NCI-H1694 (cell line): ENCODE measurements at places on chromosomes 1 and 21.

- no peak for DNase-seq
Observed at GRCh38 chr1:239263801-239264200, 122.6 kb upstream of the CHRM3 start.

- no peak for DNase-seq
Observed at GRCh38 chr1:193937308-193937707, 750.9 kb upstream of the B3GALT2 start.

DNA sequence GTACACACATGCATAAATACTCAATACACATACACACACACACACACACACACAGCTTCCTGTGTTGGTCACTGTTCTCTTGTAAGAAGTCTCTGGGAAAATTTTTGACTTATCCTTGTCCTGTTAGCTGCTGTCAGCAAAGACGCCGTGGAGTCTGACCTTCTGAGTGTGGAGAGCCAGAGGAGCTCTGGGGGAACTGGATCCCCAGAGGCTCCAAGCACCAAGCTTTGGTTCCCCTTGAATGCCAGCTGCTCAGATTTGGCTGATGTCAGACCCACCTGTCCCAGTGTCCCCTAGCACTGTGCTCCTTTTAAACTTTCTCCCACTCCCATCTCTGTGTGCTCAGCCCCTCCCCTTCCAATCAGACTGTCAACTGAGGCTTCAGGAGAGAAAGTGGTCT lies 319.1 kb downstream of the CAMTA1 start:
- DNase-seq: no peak

DNA sequence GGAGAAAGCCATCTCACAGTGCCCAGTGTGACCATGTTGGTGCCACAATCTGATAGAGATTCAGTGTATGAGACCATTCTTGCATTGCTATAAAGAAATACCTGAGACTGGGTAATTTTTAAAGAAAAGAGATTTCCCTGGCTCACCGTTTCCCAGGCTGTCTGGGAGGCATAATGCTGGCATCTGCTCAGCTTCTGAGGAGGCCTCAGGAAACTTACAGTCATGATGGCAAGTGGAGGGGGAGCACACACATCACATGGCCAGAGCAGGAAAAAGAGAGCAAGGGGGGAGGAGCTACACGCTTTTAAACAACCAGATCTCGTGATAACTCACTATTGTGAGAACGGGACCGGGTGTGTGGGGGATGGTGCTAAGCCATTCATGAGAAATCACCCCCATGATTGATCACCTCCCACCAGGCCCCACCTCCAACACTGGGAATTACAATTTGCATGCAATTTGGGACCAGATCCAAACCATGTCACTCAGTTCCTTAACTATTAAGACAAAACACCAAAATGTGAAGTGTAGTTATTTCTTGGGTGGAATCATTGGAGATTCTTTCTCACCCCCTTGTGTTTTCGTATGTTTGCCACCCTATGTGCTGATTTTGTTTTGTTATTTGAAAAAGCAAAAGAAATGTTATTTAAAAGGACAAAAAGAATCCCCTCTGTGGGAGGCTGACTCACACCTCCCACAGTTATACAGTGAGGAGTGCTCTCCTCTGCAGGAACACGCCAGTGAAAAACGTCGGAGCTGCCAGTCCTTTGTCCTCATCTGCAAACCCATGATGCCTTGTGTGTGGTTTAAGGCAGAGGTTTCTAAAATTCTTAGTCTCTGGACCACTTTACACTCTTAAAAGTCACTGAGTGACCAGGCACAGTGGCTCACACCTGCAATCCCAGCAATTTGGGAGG lies 46.9 kb upstream of the IFNLR1 start:
- DNase-seq: no peak

- no peak for DNase-seq
Observed at GRCh38 chr21:39637197-39637970, 24.6 kb downstream of the B3GALT5 start.

- DNase-seq: no peak
Observed at GRCh38 chr1:22629886-22630285, 6.5 kb upstream of the C1QA start.

- no peak for DNase-seq
Observed at GRCh38 chr1:208834381-208835096, 590.4 kb upstream of the PLXNA2 start.

DNA sequence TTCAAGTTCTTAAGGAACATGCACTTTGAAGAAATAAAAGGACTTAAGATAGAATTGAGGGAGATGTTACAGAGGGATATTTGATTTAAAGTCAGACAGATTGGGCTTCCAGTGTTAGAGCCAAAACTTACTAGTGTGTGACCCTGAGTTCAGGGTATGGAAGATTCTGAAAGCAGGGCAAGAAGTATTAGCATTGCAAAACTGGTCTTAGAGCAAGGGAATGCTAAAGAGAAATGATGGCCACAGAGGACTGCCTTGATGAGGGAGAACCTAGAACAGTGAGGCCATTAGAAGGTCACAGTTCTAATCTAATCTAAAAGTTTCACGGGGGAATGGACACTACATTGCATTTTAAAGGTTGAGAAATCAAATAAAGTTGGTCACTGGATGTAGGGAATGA lies 45.5 kb downstream of the UROD start:
- no peak for DNase-seq

DNA sequence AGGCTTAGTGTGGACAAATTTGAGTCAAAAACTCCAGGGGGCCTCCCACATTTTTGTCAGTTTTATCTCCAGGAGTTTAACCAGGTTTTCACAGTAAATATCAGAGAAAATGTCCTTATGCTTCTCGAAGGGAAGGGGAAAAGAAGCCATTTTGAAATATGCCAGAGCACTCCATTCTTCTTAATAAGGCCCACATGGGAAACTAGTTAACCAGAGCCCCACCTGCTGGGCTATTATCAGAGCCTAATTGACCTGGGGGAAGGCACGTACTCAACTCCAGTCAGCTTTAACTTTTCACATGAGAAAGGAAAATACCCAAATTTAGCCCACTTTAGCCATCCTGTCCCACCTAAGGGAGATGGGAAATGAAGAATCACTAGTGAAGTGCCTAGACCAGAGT lies 296.3 kb downstream of the PTBP2 start:
- DNase-seq: no peak

DNA sequence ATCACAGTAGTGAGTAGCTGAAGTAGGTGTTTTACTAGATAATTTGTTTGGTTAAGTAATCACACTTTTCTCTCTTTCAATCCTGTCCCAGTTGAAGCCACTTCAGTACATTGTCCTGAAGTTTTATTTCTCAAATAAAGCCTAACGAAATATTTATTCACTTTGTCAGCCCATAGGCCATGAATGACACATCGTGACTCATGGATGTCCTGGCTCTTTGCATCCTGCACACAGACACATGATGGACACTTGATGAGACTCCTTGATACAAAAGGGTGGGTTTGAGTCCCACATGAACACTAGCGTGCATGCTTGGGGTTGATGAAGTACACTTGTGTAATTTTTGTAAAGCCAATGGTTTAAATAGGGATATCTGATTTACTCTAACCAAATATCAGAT lies 22.7 kb upstream of the LAMC2 start:
- DNase-seq: no peak

GRCh38 chr1:109395602-109396512 lies 1.9 kb downstream of the SORT1 start:
- DNase-seq: no peak
